NCI-H446 (cell line): ENCODE measurements at places on chromosomes 16 and 17.

GRCh38 chr16:85391769-85392583 is 221.1 kb upstream of the GSE1 start:
- DNase-seq: no peak

DNA sequence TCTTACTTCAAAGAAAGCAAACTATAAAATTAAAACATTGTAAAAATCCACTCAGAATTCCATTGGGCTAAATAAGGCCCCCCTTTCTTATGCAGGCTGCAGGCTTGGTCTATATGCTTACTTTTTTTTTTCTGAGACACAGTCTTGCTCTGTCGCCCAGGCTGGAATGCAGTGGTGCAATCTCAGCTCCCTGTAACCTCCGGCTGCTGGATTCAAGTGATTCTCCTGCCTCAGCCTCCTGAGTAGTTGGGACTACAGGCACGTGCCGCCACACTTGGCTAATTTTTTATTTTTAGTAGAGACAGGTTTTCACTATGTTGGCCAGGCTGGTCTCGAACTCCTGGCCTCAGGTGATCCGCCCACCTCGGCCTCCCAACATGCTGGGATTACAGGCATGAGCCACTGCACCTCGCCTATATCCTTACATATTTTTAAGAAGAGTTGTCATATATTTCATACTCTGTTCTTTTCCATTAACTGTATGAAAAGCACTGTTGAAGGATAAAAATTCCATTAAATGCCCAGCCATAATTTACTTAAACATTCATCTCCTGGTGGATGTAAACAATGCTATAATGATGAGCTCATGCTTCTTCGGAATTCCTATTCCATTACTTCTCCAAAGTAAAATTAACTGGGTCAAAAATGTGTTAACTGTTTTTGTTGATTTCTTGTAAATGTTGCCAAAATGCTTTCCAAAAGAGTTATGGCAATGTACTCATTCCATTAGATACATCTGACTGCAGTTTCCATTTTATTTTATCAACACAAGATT is 17.8 kb downstream of the SNN start:
- no peak for DNase-seq

DNA sequence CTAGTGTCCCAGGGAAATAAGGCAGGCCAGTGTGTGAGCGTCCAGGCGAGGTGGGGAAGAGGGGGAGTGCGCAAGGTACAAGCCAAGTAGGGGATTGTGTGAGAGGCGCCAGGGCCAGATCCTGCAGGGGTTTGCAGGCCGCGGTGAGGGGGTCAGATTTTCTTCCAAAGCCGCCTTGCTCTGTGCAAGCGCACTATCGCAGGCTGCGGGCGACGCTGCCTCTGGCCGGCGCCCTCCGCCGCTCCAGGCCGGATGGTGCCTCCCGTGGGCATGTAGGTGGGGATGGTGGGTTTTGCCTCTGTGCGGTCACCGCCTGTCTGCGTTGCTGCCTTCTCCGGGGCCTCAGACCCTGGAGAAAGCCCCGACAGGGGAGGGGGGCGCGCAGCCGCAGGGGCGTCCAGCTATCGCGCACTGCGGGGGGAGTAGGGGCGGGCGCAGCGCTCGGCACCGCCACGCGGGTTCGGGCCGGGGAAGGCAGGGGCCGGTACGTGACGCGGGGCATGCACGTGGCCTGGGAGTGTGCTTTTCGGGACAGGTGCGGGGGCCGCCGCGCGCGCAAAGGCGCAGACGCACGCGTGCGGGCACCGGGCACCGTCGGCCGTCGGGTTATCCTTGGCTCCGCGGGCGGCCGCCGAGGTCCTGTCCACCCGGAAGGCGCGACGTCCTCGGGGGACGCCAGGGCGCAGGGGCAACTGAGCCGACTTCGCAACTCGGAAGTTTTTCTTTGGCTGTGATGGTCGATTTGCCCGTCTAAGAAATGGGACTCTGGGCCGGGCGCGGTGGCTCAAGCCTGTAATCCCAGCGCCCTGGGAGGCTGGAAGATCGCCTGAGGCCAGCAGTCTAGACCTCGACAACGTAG is 1.1 kb upstream of the HAPSTR1 start:
- DNase-seq: no peak

GRCh38 chr17:69945698-69946185 is 129.3 kb upstream of the KCNJ16 start:
- DNase-seq: no peak

DNA sequence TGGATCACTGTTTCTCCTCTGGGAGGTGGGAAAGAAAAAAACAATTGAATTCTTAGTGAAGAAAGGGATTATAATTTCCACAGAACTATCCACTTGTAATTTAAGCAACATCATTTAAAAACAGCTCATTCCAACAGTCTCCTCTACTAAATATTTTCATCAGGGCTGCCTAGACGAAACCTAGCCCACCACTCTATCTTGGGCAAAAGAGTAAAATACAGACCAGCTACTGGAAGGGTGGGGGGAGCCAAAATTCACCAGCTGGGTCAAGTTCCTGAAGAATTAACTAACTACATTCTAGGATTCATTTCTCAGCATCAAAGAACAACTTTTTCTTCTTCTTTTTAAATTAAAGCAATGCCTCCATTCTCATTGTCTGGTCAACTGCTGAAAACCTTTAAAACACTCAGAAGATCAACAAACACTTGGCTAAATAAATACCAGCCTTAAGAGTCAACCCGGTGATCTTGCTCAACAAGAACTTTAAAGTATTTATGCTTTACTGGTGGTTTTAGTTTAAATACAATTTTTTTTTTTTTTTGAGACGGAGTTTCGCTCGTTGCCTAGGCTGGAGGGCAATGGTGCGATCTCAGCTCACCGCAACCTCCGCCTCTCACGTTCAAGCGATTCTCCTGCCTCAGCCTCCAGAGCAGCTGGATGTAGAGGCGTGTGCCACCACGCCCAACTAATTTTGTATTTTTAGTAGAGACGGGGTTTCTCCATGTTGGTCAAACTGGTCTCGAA is 25.2 kb downstream of the KANSL1 start:
- no peak for DNase-seq

- no peak for DNase-seq
Measured at GRCh38 chr16:66900721-66901441, 17.8 kb downstream of the CDH16 start.

DNA sequence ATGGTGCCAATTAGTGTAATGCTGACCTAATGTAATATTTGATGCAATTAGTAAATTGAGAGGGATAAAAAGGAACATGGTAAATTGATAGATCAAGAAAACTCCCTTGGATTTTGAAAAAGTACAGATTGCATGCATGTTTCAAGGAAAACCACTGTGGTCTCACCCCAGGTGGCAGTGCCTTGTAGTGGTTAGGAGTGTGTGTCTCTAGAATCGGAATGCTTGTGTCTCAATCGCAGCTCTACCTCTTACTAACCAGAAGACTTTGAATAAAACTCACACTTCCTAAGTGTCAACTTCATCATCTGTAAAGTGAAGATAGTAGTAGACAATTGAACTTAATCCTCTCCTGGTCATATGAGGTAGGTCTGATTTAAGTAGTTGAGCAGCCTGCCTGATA is 128.9 kb upstream of the GOT2 start:
- no peak for DNase-seq

GRCh38 chr16:12168074-12169000 is 191.8 kb downstream of the SNX29 start:
- DNase-seq: no peak

- no peak for DNase-seq
Measured at GRCh38 chr17:46150216-46150963, 42.8 kb downstream of the KANSL1 start.

DNA sequence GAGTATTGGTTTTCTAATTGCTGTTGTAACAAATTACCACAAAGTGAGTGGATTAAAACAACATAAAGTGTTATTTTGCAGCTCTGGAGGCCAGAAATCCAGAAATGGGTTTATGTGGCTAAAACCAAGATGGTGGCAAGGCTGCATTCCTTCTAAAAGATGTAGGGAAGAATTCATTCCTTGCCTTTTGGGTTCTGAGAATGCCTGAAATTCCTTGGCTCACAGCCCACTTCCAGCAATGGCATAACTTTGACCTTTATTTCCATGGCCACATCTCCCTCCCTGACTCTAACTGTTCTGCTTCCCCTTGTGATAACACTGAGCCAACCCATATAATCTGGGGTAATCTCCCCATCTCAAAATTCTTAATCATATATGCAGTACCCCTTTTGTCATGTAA is 269.6 kb upstream of the RPL38 start:
- no peak for DNase-seq

GRCh38 chr16:69294051-69294450 is 17.1 kb upstream of the VPS4A start:
- DNase-seq: no peak

DNA sequence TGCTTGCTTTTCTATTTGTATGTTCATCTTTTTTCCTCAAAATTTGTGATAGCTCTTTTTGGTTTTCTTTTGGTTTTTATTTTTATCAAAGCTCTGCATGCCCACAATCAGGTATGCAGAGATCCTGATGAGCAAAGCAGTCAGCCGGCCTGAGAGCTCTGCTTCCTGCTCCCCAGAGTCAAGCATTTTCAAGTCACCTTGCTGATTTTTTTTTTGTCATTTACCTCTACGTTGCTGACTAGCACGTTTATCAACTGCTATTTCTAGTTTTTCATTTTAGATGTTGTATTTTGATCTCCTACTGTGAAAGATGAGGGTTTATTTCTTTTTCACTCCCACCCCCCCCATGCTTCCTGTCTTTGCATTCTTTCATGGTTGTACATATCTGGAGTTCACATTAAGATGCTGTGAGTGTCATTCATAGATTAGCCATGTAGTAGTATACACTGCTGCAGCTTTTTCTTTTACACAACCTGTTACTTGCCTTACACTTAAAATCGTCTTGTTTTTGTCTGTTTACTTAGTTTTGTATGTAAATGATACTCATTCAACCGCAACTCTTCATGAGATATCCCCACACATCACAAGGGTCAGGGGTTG is 196.2 kb downstream of the LGALS9B start:
- no peak for DNase-seq

GRCh38 chr17:75178453-75178852 is 4.3 kb downstream of the SUMO2 start:
- DNase-seq: no peak
